ENCODE measurements at places on chromosomes 5 and 9. TPM values are rescaled to one million over a fixed set of nuclear protein-coding genes. Genes with fewer than 3 reads are reported as not detected.

Gene AMBP
- total RNA-seq, result 3.3 TPM

Gene TRIM7
- total RNA-seq, result 1.4 TPM

Gene SHISAL2B
- 11.1 TPM for total RNA-seq

Gene TAF7
- total RNA-seq, result 87.8 TPM

Gene HCN1
- 6.9 TPM for total RNA-seq

Gene TPM2
- total RNA-seq, result 146 TPM

Gene MCIDAS
- 0.20 TPM for total RNA-seq

Gene PLAC8L1
- total RNA-seq, result 0.30 TPM
